ENCODE measurements at places on chromosomes 6 and 20. TPM values are rescaled to one million over a fixed set of nuclear protein-coding genes. Genes with fewer than 3 reads are reported as not detected.

DNA sequence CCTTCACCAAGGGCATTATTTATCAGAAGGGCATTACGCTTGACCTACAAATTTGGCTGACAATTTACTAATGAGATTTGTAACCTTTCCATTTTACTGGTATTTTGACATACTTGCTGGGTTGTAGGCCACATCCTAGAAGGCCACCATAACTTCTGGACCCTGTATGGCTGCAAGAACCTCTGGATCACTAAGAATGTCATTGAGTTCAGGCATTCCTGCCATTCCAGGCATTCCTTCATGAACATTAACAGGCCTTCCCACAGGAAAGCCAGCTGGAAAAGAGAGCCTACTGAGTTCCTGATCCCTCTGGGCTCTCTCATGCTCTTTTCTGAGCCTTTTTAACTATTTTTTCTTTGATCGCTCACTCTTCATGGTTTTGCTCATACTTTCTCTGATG, 28.4 kb upstream of the SLC35A1 start:
- no peak overlapping the region for H3K4me3 ChIP-seq
- H3K4me1 ChIP-seq: no peaks in the 10 kb centered on the region
- no peaks in the 10 kb centered on the region for H3K36me3 ChIP-seq
- H3K27me3 ChIP-seq: no peaks in the 10 kb centered on the region
- DNase-seq: no peak

- H3K27me3 ChIP-seq: no peaks in the 10 kb centered on the region
- H3K27ac ChIP-seq: no peak overlapping the region
- peaks cover 25% of the 10 kb centered on the region for H3K36me3 ChIP-seq
- H3K4me1 ChIP-seq: no peaks in the 10 kb centered on the region
- H3K4me3 ChIP-seq: no peak overlapping the region
- DNase-seq: no peak
These were observed 104.7 kb downstream of the ZFP64 start for GRCh38 chr20:52086878-52087277.

GRCh38 chr20:34986311-34987287, 30.9 kb downstream of the MYH7B start:
- H3K4me1 ChIP-seq: peaks cover 11% of the 10 kb centered on the region
- H3K4me3 ChIP-seq: no peak overlapping the region
- no peaks in the 10 kb centered on the region for H3K36me3 ChIP-seq
- no peak overlapping the region for H3K27ac ChIP-seq
- DNase-seq: no peak

GRCh38 chr6:49676671-49677281, 36.6 kb downstream of the CRISP2 start:
- H3K27ac ChIP-seq: no peak overlapping the region
- no peaks in the 10 kb centered on the region for H3K4me1 ChIP-seq
- H3K36me3 ChIP-seq: no peaks in the 10 kb centered on the region
- DNase-seq: no peak
- H3K27me3 ChIP-seq: no peaks in the 10 kb centered on the region
- H3K4me3 ChIP-seq: no peak overlapping the region

DNA sequence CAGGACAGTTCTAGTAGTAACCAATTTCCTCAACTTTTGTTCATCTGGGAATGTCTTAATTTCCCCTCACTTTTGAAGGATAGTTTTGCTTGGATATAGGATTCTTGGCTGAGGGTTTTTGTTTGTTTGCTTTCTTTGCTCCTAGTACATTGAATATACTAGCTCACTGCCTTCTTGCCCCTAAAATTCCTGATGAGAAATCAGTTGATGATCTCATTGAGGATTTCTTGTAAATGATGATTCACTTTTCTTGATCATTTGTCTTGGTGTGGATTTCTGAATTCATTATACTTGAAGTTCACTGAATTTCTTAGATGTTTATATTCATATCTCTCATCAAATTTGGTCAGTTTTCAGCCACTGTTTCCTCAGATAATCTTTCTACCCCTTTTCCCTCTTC, 49.1 kb upstream of the PRDM1 start:
- H3K27me3 ChIP-seq: no peaks in the 10 kb centered on the region
- no peak overlapping the region for H3K27ac ChIP-seq
- H3K4me3 ChIP-seq: no peak overlapping the region
- no peaks in the 10 kb centered on the region for H3K36me3 ChIP-seq
- no peak for DNase-seq

- H3K27ac ChIP-seq: no peak overlapping the region
- no peaks in the 10 kb centered on the region for H3K27me3 ChIP-seq
- no peaks in the 10 kb centered on the region for H3K36me3 ChIP-seq
- H3K4me3 ChIP-seq: no peak overlapping the region
These were observed 53.8 kb upstream of the GMPR start for GRCh38 chr6:16184551-16184950.

- H3K4me3 ChIP-seq: no peak overlapping the region
- H3K27me3 ChIP-seq: no peaks in the 10 kb centered on the region
- no peak for DNase-seq
- H3K27ac ChIP-seq: no peak overlapping the region
- H3K4me1 ChIP-seq: no peaks in the 10 kb centered on the region
- H3K36me3 ChIP-seq: no peaks in the 10 kb centered on the region
These were observed 46.0 kb upstream of the OR14J1 start for GRCh38 chr6:29255530-29255929.

GRCh38 chr6:18472941-18473340, 85.8 kb downstream of the RNF144B start:
- no peak overlapping the region for H3K4me3 ChIP-seq
- peaks cover 1% of the 10 kb centered on the region for H3K36me3 ChIP-seq
- H3K4me1 ChIP-seq: peaks cover 8% of the 10 kb centered on the region
- no peak overlapping the region for H3K27ac ChIP-seq
- DNase-seq: no peak

DNA sequence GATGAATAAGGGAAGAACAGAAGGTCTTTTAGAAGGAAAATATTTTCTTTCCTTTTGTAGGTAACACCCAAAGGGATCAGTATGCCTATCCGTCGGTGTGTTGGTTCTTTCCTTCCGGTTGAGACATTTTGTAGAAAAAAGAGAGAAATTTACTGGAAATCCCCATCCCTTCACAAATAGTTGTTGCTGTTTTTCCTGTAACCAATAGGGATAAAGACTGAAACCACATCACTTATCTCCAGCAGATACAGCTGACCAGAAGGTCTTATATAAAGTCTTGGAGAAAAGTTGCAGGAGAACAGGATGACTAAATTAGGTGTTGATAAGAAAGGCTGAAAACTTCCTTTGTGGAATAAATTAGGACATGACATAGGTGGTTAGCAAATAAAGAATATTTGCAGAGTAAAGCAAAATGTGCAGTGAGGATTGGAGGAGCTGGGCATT, 14.8 kb upstream of the HLA-DRB1 start:
- no peak overlapping the region for H3K27ac ChIP-seq
- no peaks in the 10 kb centered on the region for H3K27me3 ChIP-seq
- no peak overlapping the region for H3K4me3 ChIP-seq
- no peak for DNase-seq
- no peaks in the 10 kb centered on the region for H3K4me1 ChIP-seq
- no peaks in the 10 kb centered on the region for H3K36me3 ChIP-seq

Gene CLPSL2
- not detected for total RNA-seq

Gene ZFP57
- total RNA-seq: not detected
